Forelimb muscle (tissue), 1 donor: ENCODE measurements at places on chromosomes 7 and 10.

- DNase-seq, result no peak
Observed at GRCh38 chr10:42640610-42641229, 2.4 kb upstream of the ZNF33B start.

DNA sequence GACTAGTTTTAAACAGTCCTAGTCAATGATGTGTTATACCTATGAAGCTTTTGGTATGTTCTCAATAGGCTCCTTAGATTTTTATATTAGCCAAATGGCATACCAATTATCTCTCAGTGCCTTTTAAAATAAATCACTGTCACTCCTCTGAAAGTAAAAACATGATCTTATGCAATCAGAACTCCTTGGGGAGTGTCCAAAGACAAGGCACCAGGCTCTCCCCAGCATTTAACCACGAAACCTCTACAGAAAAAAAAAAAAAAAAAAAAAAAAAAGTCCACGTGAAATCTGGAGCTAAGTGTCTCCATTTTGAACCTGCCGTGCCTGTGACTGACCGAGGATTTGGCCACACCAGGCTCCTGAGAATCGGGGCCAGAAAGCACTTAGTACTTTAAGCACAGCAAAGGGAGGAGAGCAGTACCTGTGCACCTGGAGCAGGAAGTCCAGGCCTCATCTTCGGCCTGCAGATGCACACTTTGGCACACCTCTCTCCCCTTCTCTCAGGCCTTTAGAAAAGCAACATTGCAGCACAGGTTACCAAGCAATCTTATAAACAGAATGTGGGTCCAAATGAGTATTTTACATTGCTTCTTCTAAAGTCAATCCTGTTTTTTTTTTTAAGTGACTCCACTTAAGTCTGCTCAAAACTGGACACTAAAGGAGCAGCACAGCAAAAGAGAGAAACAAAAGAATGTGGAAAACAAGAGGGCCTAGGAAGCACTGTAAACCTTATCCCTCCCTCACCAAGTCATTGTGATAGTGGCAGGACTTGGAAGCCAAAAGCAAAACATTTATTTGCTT lies 1.5 kb downstream of the FAM13C start:
- no peak for DNase-seq

- DNase-seq, result no peak
Observed at GRCh38 chr10:125104559-125104958, 55.8 kb downstream of the CTBP2 start.

GRCh38 chr10:124092860-124093773 lies at the start of gene CHST15:
Gene CHST15, minus strand, starts transcription at chr10:124093598. Its CDS starts 47,386 bp downstream, at chr10:124046212.
- DNase-seq, result no peak

DNA sequence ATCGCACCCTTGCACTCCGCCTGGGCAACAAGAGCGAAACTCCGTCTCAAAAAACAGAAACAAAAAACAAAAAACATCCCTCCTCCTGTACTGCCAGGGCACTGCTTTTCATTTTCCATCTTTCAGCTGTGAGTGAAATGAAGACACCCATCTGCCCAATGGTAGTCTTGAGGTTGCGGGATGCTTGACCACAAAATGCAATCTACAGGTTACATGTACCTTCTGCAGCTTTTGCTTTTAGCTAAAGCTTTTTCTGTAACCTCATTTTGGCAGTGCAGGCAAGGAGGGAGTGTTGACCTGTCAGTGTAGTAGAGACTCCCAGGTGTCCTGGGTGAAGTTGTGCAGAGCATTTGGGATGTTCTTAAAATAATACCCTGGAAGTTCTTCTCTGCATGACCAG lies 476.5 kb downstream of the CALN1 start:
- DNase-seq, result no peak

DNA sequence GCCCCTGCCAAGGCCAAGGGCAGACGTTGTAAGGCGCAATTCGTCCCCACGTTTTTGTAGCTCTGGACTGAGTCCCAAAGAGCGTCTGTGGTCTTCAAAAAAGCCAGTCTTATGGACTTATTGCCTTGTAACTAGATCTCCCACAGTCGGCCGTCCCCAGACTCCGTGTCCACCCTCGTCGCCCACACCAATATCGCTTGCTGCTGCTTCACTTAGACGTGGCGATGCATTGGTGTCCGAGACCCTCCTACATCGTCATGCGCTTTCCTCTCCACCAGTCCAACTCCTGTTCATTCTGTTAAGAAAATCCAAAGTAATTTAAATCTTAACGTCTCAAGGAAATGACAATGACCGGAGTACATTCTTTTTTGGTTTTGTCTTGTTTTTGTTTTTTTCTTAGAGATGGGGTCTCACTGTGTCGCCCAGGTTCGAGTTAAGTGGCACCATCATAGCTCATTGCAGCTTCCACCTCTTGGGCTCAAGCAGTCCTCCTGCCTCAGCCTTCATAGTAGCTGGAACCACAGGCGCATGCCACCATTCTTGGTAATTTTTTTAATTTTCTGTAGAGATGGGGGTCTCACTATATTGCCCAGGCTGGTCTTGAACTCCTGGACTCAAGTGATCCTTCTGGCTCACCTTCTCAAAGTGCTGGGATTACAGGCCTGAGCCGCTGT lies 851 bp downstream of the KIFBP start:
- no peak for DNase-seq

- DNase-seq, result no peak
Observed at GRCh38 chr10:43209651-43210141, 57.2 kb downstream of the RASGEF1A start.

- DNase-seq, result no peak
Observed at GRCh38 chr7:1232103-1232466, 587 bp upstream of the UNCX start.

- no peak for DNase-seq
Observed at GRCh38 chr10:29709484-29710002, 74.8 kb upstream of the SVIL start.

GRCh38 chr10:126027692-126028091 lies 131.3 kb downstream of the FANK1 start:
- DNase-seq, result no peak

- DNase-seq, result no peak
Observed at GRCh38 chr10:124240839-124241291, 147.5 kb upstream of the CHST15 start.

DNA sequence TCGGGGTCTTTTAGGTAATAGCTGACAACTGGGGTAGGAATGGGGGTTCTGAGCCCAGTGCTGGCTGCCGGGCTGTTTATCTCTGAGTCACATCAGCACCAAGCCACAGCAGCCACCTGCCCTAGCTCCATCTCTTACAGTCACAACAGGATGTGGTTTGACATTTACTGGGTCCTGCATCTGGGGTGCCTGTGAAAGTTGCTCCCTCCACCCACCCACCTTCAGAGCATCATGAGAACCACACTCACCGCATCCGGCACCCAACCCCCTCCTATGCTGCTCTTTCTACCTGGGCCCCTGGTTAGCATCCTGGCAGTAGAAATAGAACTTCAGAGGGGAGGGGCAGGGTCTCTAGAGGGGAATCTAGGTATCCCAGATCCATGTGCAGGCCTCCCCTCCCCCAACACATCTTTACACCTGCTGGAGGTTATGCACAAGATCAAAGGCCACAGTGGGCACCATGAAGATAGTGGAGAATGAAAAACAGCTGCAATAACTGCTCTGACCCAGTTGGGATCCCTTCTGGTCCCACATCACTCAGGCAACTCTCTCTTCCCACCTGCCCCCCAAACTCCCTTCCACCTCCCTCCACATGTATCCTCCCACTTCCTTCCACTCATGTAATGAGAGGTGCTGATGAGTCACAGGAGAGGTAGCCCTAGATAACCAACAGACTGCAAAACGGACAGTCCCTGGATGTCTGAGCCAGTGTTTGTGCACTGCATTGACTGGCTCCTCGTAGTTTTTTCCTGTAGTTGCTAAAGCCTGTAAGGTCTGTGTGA lies 38.2 kb downstream of the PRSS2 start:
- DNase-seq, result no peak

DNA sequence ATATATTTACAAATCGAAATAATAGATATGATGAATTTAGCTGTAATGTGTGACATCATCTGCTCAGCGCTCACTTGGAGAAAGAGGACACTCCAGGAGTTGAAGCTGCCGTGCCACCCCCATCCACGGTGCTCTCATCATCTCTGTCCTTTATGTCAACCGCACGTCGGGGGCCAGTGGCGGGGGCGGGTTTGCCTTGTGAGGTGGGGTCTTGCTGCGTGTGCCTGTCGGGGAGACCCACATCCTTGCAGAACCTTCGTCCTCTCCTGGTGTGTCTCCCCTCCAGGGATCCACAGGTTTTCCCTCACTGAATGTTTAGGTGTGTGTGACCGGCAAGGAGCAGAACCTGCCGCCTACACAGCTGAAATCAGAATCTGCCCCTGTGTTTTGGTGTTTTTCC lies 71.6 kb downstream of the INPP5A start:
- no peak for DNase-seq

GRCh38 chr10:14089556-14090292 lies 241.0 kb downstream of the FRMD4A start:
- no peak for DNase-seq

DNA sequence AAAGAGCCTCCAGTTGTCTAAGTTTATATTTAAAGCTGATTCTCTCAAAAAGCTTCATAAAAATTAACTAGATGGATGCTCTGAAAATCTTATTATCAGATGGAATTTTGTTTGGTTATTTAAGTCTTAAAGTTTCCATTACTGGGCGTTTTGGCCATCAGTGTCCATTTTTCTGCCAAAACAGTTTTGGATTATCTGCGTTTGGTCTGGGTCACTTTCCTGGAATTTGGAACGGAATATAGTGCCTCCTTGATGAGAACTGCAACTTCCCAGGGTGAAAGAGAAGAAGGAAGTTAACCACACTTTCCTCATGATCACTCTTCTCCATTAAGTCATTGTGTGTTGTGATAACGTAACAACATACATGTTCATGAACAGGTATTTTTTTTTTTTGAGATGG lies 764.9 kb upstream of the AUTS2 start:
- peak; percentile 26 for DNase-seq

- no peak for DNase-seq
Observed at GRCh38 chr10:62778125-62778524, 26.4 kb upstream of the ADO start.

- DNase-seq, result no peak
Observed at GRCh38 chr10:47222461-47222860, 77.5 kb upstream of the GDF10 start.

DNA sequence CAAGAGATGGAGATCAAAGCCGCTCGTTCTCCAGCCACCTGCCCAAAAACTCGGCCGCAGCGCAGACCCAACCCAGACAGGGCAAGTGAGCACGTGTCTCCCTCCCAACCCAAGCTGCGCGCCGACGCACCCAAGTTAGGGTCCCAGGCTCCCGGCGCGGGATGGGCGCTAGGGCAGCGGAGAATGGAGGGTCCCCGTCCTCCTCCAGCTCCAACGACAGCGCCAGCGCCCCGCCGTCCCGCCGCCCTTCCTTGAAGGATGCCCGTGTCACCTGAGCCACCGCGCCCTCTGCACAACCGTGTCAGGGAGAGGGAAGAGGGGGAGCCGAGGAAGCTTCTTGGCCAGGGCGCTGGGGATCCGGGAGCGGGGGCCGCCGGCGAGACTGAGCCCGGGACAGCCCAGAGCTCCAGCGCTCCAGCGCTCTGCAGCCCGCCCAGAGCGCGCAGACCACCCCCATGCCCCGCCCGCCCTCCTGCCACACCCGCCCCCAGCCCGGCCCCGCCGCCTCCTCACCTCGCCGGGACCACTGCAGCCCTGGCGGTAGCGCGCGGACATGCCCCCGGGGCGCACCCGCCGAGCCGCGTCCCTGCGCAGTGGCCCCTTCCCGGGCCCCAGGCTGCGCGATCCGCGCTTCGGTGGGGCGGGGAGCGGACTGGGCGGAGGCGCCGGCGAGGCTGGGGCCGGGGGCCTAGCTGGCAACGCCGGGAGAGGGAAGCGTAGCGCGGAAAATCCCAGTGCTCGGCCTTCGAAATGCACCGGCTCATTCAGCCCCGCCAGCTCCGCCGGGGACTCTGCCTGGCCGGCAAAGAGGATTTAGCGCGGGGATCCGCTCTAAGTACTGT lies at the start of gene SLC16A12:
Gene SLC16A12 (minus strand): TSS at position 424 of the 842 bp plus-strand sequence. CDS start 73,016 bp downstream, outside the sequence.
- no peak for DNase-seq

DNA sequence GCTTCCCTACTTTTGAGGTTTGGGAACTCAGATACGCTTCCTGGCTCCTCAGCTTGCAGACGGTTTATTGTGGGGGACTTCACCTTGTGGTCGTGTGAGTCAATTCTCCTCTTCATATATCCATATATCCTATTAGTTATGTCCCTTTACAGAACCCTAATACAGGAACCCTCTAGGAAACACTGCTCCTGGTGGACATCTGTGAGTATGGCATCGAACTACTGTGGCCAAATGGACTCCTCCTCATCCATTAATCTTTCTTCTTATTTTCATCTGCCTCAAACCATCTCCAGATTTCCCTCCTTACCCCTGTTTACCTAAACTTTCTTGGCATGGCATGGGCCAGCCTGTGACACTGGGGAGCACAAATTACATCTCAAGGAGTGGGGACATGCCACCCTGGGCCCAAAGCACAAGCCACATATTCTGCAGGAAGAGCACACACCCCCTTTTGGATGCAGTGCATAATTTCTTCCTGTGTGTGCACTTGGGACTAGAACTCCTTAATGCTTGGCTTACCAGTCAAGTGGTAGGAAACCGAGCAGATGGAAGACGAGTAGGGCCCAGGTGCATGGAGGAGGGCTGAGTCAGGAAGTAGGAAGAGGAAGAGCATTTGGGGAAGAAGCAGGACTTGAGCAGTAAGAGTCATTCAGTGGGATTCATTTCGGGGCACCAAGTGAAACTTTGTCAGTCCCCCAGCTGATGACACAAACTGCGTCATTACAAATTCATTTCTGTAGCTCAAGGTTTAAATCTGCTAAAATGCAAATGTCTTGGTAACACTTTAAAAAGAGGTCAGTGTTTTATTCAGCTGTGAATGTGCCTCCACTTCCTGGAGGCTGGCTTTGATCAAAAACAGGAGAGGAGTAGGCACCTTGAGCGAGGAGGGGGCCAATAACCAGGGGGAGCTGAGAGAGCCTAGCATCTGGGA lies 80.8 kb upstream of the PLXNA4 start:
- DNase-seq, result no peak
